ENCODE measurements at places on chromosomes 5 and 9.

- no peak for DNase-seq
These were observed 16.0 kb upstream of the SARDH start for GRCh38 chr9:133754187-133754586.

GRCh38 chr9:9819886-9820285 lies 792.9 kb downstream of the PTPRD start:
- DNase-seq, result no peak

GRCh38 chr5:103890313-103890712 lies 327.7 kb upstream of the NUDT12 start:
- DNase-seq, result no peak

- no peak for DNase-seq
These were observed 356.1 kb downstream of the TRIM32 start for GRCh38 chr9:117043159-117043558.

DNA sequence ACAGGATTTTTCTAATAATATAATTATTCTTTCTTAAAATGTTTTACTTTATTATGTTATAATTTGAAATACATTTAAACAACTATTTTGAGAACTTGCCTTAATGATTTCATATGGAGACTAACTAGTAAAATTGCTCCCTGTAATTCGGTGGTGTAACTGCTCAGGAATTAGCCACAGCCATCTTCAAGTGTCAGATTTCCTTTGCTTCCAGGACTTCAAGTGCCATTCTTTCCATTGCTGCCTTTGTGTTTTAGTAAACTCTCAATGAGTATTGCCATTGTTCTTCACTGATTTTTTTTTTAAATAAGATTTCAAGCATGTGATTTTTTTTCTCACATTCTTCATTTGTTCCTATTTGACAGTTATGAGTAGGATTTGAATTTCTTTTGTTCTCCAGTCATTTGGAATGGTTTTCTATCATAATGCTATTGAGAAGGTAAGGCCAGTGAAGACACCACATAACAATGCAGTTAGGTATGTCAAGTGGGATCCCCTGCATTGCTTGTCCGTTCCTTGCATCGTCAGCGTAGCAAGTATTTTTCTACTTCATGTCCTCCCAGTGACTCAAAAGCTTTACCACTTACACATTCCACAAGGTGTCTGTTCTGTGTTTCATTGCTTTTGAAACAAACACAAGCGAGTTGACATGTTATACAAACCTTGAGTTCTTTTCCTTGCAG lies 83.7 kb downstream of the LNPEP start:
- no peak for DNase-seq

DNA sequence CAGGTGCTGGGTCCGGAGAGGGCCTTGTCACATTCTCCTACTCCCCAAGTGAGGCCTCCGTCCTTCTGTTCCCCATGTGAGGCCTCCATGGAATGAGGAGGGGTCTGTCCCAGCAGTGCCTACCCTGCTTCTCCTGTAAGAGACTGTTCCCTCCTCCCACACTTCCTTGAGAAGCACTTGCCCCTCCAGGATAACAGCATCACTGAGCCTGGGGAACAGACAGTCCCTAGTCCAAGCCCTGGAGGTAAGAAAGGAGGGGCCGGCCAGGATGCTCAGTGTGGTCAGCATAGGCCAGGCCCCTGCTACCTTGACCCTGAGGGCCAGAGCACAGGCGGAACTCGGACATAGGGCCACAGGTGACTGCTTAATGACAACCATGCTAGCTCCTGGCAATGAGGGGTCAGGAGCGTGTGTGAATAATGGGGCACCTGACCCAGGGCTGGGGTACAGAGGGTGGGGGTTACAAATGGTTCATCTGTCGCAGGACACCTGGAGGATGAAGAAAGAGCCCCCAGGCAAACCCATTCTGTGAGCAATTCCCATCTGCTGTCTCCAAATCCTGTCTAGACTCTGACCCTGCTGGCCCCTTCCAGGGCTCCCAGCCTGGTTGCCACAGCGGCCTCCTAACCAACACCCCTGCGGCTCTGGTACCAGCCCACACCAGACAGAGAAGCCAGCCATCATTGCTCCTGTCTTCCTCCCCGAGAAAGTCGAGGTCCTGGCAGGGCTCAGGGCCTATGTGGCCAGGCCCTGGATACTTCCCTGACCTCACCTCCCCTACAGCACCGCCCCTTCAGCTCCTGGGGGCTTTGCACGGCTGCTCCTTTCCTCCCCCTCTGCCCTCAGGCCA lies 20.3 kb downstream of the RALGDS start:
- DNase-seq, result no peak
